KBM-7 (cell line): ENCODE measurements at places on chromosomes 3 and 15.

DNA sequence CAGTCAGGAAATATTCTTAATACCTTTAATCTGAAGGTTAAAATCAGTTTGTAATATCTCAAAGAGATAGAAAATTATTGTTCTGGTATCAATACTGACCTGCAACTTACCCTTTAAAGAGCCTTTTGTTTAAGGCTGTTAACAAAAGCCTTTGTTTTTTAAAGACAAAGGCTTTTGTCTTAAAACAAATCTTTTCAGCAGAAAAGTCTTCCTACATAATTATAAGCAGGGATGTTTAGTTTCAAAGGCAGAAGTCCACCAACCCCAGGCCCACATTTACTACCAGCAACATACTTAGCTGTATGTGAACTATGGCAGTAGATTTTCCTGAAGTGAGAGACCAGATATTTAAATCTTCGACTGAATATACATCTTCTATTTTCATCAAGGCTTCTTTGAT lies 36.2 kb downstream of the SLC30A4 start:
- no peak for DNase-seq

GRCh38 chr3:62414786-62415185 lies 41.4 kb upstream of the FEZF2 start:
- DNase-seq = no peak

GRCh38 chr15:44381236-44381635 lies 46.2 kb upstream of the CTDSPL2 start:
- DNase-seq = peak; percentile 36

DNA sequence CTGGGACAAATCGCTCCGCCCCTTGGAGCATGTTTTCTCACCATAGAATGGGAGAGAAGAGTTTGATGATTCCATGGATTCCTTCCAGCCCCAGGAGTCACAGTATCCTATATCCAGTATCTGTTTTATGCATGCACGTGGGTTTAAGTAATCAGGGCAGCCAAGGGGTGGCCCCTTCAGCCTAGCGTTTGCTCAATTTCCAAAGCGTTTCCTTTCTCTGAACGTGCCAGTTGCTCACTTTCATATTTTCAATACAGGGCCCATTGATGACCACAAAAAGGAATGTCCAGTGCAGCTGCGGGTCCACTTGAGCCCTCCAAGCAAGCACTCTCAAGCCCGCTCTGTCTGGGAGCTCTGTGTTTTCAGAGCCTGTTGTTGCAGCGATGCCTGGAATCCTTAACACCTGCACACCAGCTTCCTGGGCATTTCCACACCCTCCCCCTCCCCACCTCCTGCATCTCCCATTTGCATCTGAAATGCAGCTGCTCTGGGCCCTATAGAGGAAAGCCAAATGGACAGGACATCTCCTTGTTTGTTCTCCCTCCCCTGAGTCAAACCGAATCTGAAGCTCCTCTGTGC lies 164.3 kb upstream of the LPP start:
- no peak for DNase-seq

DNA sequence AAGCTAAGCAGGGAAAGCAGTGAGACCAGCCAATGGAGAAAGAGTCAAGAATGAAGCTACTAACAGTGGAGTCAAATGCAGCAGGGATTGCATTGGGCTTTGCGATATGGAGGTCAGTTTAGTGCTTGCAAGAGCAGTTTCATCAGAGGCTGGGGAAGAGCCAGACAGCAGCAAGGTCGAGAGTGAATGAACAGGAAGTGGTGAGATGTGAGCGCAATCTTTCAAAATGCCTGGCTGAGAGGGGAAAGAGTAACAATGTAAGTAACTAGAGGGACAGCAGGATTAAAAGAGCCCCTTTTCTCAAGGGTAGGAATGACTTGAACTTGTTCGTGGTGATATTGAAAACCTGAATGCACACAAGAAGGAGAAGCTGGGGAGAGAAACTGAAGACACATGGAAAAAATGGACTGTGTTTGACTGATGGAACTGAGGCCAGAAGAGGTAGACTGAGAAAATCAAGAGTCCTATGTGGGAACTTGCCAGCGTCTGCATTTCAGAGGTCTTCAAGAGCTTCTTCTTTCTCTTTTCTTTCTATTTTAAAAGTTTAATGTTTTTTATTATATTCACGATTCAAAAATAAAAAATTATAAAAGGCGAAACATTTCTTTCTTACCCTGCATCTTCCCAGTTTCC lies 30.6 kb upstream of the GPR160 start:
- peak; percentile 72 for DNase-seq

DNA sequence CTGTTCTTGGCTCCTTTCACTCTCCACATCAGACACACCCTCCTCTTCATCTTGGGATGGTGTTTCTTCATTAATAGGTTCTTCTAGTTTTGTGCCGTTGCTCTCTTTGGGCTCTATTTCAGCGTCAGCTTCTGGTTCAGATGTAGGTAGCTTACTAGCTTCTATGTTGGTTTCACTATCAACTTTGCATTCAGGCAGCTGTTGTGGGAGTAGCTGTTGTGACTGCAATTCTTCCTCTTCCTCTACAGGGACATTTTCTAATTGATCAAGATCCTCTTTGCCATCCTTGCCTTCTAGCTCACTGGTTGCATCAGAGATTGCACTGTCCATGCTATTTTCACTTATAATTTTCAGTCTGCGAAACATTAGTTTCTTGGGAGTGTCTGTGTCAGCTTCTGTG lies 80.1 kb downstream of the SETD2 start:
- DNase-seq = peak; percentile 48

- DNase-seq = no peak
Observed at GRCh38 chr15:62486041-62486440, 321.0 kb upstream of the C2CD4B start.

DNA sequence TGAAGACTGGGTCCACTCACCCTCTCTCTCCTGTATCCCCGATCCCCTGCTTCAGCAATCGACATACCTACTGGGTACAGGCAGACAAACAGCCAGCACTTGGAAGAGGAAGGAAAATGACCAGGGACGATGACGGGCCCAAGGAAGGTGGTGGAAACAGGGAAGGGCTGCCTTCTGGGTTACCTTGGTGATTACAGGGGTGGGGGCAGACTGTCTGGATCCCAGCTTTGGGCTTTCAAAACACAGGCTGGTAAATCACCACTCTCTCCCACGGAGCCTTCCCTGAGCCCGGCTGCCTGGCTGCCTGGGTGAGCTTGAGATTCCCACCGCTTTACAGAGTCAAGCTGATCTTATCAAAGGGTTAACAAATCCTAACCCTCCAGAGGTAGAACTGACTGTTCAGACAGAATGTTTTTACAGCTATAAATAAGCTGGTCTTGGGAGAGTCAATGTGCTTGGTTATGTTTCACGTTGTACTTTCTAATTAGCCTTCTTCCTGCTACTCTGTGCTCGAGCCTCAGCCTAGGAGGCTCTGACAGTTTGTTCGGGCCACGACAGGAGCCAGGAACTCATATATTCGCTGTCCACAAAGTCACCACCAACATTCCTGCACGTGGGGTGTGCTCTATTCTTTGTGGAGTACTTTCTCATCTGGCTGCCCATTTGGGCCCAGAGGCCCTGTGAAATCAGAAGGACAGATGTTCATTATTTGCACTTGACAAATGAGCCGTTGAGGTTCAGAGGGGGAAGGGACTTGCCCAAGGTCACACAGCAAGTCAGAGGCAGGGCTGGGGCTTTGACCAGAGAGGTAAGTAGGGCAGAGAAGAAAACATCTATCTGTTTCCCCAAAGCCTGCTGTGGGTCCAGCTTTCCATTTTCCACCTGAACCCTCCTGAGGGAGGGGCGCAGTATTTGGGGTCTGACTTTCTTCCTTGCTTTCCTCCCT lies 63.5 kb downstream of the FEM1B start:
- no peak for DNase-seq

- DNase-seq = no peak
Observed at GRCh38 chr3:71514621-71515020, 68.9 kb downstream of the FOXP1 start.

DNA sequence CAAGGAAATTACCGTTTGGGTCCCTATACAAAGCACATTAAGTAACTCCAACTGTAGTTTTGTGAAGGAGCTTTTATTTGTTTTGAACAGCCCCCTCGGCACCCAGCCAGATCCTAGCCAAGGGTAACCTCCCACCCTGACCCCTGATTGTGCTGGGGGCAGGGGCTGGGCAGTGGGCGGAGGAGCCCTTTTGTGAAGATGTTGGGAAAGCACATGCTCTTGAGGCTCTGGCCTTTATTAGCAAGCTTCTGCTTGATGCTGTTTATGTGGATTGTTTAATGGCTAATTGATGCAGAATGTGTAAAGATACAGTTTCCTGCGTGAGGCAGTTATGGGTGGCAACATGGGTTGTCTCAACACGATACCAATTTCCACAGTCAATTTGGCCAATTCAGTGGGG lies 136.5 kb downstream of the MAP2K5 start:
- no peak for DNase-seq

- no peak for DNase-seq
Observed at GRCh38 chr3:197406266-197406665, 107.9 kb upstream of the DLG1 start.

- DNase-seq = no peak
Observed at GRCh38 chr3:182179631-182180030, 467.9 kb downstream of the SOX2 start.

DNA sequence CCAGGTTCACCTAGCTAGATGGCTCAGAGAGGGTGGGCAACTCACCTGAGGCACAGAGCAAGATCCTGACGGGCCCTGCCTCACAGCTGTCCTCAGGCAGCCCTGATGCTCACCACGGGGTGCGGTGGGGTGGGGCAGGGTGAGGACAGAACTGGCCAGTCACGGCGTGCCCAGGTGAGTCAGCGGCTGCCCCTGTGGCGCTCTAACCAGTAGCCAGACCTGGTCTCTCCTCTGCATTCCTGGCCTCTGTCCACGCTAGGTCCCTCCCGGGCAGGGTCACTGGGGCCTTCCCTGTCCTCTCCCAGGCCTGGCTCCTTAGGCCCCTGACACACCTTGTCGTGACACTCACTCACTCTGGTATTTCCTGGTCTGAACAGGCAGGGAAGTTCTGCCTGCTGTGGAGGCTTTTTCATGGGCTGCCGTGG lies 901 bp downstream of the ALS2CL start:
- DNase-seq = no peak

GRCh38 chr3:107985496-107985895 lies 105.3 kb downstream of the CD47 start:
- peak; percentile 24 for DNase-seq

- DNase-seq = peak; percentile 11
Observed at GRCh38 chr3:44184319-44184953, 57.2 kb upstream of the TOPAZ1 start.

DNA sequence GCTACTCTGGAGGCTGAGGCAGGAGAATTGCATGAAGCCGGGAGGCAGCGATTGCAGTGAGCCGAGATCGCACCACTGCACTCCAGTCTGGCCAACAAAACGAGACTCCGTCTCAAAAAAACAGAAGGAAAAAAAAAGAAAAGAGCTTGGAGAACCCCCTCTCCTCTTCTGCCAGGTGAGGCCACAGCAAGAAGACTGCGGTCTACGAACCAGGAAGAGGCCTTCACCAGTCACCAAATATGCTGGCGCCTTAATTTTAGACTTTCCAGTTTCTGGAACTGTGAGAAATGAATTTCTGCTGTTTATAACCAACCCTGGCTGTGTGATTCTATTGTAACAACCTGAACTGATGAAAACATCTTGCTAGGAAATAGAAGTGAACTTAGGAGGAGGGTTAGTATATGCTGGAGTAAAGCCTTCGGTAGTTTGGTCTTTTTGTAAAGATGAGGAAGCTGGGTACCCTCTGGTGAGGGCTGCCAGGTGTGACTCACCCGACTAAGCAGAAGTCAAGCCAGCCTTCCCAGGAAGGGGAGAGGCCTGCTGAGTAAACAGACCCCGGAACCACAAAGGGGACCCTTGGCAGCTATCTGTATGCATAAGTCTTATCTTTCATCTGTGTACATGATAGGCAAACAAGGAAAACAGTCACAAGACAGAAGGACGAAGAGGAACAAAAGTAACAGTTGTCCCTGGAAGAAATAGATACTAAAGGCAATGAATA lies 78.7 kb downstream of the KLF13 start:
- DNase-seq = peak; percentile 94

DNA sequence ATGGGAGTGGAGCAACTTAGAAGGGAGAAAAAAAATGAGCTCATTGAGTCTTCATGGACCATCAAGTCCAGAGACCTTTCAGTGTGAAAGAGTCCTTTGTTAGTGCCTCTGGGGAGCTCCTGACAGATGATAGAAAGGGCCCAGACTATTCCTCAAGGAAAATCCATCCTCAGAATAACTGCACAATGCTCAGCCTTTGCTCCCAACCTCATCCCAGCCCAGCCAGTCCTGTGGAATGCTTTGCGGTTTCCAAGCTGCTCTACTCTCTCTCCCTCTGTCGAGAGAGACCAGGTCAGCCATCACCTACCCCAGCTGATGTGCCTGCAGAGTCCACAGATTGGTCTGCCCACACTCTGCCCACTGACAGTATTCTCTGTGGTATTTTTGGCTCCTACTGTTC lies 406.2 kb downstream of the MFSD1 start:
- DNase-seq = no peak

DNA sequence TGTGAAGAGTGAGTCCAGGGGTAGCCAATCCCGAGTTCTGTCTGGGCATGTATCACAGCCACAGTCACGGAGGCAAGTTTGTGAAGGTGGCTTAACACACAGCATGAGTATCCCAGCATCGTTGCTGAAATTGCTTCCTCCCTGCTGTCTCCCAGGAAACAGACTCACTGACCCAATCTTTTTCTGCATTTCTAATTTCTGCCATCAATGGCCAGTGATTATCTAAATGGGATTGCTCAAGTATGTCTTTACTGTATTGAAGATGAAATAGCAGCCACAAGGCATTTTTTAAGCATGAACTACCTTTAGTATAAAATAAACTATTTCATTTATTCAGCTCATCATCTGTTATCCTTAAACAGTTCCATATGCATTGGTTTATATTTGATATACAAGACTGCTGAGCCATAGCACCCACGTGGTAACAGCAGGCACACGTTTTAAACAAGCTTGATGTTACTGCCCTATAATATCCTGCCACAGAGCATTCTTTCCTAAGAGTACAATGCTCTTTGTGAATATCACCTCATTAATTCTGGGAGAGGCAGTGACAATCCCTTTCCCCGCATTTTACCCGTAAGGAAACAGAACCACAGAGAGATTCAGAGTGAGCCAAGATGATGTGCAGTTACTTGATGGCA lies 276.6 kb upstream of the THBS1 start:
- no peak for DNase-seq

DNA sequence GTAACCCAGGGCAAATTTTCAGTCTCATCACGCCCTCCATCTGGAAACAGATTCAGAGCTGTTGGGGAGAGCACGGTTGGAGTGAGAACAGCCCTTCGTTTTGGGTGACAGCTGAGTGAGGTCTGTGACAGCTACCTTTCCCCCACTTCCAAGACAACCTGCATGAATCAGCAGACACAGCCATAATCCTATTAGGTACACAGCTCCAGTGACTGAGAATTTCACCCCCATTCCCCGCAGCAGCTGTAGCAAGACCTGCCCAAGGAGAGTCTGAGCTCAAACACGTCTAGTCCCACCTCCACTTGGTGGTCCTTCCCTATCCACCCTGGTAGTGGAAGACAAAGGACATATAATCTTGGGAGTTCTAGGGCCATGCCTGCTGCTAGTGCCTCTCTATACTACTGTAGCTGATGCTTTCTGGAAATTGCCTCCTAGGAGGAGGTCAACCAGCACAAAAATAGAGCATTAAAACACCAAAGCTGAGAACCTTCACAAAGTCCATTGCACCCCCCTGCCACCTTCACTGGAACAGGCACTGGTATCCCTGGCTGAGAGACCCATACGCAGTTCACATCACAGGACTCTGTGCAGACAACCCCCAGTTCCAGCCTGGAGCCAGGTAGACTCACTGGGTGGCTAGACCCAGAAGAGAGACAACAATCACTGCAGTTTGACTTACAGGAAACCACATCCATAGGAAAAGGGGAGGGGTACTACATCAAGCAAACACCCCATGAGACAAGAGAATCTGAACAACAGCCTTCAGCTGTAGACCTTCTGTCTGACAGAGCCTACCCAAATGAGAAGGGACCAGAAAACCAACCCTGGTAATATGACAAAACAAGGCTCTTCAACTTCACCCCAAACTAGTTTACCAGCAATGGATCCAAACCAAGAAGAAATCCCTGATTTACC lies 448.6 kb upstream of the CBLB start:
- DNase-seq = no peak
